ENCODE measurements at places on chromosomes 5 and 9.

- peak; percentile 4 for DNase-seq
Measured at GRCh38 chr9:6907772-6908381, 150.1 kb downstream of the KDM4C start.

GRCh38 chr5:122144236-122144635 lies 14.9 kb downstream of the ZNF474 start:
- no peak for DNase-seq

GRCh38 chr9:20832775-20833174 lies 148.7 kb downstream of the FOCAD start:
- DNase-seq = no peak

DNA sequence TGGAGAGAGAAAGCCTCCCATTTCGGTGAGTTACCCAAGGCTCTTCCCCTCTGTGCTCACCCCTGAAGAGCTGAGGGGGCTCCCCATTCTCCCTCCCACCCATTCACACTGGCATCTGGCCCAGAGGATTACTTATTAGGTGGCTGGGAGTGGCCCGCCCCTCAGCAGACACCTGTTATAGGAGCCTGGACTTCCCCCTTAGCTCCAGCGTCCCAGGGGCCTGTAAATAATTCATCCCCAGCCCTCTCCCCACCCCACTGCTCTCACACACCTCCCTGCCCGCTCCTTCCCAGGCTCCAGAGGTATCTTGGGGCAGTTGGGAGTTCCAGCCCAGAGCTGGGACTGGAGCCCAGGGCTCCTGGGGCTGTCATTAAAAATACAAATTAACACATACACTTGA lies 11.6 kb upstream of the SLC6A7 start:
- no peak for DNase-seq

DNA sequence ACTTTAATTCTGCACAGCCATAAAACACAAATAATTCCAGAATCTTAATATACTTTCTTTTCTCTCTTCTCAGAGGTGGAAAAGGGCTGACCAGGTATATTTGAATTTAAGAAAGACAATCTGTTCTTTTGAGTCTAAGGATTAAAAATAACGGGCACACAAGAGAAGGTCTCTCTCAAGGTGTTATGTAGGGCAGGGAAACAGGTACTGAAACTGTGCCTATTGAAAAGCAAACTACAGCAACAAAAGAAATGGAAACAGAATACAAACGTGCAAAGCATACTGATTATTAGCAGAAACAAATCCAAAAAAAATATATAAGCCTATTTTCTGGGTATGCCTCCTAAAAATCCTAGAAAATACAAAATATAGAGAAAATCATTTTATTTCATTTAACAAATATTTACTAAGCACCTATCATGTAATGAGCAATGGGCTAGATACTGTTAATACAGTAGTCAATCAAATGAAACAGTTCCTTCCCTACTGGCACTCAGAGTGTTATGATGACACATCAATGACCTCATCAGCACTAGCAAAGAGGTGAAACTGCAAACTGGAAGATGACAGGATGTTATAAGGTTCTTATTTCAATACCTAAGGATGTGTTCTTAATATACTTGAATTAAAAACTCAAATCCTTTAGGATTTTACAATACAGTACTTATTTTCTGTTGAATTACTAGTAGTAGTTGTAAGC lies 87.7 kb downstream of the AUH start:
- DNase-seq = peak; percentile 6

- DNase-seq = no peak
Measured at GRCh38 chr9:122940454-122940748, 419 bp upstream of the RABGAP1 start.

- DNase-seq = no peak
Measured at GRCh38 chr9:132711846-132712245, 41.6 kb downstream of the GTF3C4 start.

Measured in LoVo (cell line).